ENCODE measurements at places on chromosomes 7 and 10.

DNA sequence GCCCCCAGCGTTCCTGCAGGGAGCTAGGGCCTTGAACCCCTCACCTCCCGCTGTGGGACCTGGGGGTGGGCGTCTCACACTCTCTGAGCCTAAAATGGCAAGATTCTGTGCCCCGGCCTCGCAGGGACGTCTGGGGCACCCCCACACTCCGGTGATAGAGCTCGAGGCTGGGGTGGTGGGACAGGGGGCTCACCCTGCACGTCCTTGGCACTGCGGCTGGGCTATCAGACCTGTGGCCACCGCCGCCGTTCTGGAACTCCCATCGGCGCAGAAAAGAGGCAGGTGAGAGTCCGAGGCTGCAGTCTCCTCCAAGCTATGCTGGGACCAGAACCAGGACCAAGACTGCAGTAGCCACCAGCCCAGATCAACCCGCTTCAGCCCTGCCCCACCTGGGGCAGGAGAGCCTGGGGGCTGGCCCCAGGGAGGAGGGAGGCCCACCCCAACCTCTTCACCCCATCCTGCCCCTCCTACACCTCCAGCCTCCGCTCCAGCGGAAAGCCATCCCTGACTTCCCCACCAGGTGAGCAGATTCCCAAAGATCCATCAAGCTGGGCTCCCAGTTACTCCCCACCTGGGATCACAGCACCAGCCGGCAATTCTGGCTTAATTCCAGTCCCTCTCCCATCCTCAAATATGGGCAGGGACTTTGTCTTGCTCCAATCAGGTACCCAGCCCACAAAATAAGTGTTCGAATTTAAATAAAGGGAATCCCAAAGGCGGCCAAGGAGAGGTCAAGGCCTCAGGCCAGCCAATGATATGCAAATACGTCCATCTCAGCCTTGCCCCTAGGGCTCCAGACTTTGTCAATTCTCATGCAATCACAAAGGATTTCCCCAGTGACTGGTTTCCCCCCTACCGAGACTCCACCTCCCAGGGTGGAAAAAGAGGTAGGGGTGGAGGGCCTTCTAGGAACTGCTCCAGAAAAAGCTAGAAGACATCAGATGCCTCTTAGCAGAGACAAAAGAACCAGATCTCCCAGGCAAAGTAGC lies 16.4 kb downstream of the TNRC18 start:
- no peak for DNase-seq

DNA sequence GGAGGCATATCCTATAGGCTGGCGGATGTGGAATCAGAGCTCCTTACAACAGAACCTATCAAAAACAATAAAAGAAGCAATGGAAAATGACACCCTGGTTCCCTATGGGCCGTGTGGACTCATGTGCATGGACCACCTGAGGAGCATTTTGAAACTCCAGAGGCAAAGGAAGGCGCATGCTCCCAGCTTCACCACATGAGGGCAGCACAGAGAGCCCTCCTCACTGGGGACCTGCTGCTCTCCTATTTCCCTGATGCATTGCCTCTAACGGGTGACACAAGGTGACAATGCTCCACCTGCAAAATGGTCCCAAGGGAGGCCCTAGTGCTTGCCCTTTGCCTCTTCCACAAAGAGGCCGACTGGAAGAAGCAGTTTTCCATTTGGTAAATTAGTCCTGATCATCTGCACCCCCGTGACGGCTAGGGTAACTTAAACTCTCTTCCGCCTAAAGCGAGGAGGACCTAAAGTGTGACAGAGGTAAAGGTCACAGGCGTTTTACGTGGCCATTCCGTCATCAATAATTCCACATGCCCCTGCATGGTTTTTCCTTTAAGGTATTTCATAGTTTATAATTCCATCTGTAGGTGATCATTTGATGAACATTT lies 67.7 kb downstream of the GPAM start:
- no peak for DNase-seq

GRCh38 chr7:7265081-7266075 lies 83.0 kb downstream of the C1GALT1 start:
- no peak for DNase-seq

GRCh38 chr10:31073211-31073610 lies 41.5 kb upstream of the ZNF438 start:
- no peak for DNase-seq

DNA sequence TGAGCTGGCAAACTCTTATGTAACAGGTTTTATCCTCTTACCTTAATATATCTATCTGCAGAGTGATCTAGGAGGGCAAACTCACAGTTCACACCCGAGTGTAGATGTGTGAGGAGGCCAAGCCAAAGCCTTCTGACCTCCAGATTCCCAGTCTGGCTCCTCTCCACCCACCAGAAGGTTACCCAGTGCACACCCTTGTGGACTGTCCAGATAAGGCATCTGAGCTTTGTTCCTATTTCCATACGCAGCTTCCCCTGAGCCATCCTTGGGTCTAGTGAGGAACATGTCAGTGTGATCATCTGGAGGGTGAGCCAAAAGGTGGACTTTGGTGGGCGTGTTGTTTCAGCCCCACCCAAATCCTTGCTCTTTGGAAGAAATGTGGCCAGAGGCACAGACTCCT lies 203.0 kb upstream of the MEOX2 start:
- no peak for DNase-seq

Data from stimulated activated CD8-positive, alpha-beta memory T cell treated with anti-CD3 and anti-CD28 coated beads, Interleukin-4, amount 100 ng/mL, for 1 hour (primary cell).